MM.1S (cell line): ENCODE measurements at places on chromosomes 2 and 18.

DNA sequence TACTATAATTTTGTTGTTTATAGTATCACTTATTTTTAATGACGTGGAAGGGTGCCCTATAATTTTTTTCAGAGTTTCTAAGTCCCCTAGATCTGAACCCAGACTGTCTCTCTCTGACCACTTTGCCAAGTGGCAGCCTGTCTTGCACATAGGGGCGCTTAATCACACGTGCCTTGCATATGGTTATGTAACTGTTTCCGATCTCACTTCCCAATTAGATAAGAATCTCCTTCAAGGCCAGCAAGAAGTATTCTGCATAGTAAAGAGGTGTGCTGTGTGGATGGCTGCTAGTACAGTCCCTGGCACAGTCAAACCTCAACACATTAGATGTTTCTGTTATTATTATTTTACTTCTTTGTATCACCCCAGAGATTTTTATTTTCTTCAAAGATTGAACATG is 197.8 kb upstream of the SIX2 start:
- no peak for DNase-seq

GRCh38 chr18:10410472-10411308 is 43.7 kb upstream of the APCDD1 start:
- no peak for DNase-seq

GRCh38 chr2:181411105-181411849 is 45.9 kb upstream of the ITGA4 start:
- DNase-seq: peak; percentile 82

DNA sequence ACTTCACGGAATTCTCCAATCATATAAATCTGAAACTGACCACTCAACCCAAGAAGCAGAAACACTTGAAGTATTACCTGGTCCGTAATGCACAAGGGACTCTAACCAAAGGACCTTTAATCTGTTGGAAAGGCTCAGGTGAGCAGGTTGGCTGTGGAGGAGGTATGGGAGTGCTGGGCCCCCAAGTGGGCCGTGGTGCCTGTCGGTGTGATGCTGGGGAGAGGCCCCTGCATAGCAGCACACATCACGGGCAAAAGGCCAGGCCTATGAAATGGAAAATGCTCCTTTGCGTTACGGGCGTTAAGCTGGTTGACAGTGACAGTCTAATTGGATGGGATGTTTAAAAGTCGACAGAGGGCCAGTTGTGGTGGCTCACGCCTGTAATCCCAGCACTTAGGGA is 42.6 kb downstream of the GREB1 start:
- DNase-seq: no peak

DNA sequence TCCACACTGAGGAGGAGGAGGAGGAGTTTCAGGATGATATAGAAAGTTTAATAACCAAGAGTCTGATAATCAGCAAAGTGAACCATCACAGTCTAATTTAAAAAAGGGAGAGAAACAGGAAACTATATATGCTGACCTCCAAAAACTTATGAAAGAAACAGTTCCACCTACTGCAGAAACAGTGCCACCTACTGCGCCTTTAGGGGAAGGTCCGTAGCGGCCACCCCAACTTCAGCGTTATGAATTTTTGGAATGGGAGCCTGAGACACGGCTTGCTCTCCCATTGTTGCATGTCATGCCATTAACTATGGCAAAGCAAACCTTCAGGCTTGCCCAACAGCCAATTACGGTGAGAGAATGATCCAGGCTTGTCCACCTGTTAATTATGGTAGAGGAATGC is 1719.2 kb upstream of the LRRTM1 start:
- DNase-seq: peak; percentile 16

DNA sequence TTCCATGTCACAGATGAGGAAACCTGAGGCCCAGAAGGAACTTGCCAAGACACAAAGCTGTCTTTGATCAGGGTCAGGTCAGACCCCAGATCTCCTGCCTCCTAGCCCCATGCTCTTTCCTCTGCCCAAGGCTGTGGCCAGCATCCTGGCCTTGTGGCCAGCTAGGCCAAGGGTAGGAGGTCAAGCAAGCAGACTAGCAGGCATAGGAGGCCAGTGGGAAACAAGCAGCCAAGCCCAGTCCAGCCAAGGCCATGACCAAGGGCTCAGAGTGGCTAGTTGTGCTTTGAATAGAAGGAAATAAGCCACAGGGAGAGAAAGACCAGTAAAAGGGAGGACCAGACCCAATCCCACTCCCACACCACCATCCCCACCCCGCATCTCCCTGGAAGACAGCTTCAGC is 30.4 kb downstream of the KCNK3 start:
- no peak for DNase-seq
